Stimulated activated CD8-positive, alpha-beta memory T cell treated with anti-CD3 and anti-CD28 coated beads, Interleukin-7, amount 100 ng/mL, for 48 hours (primary cell): ENCODE measurements at places on chromosomes 5 and 9.

GRCh38 chr5:94992325-94992724 is 292.6 kb downstream of the MCTP1 start:
- no peak for DNase-seq

GRCh38 chr9:127954831-127955293 is 17.2 kb upstream of the DPM2 start:
- no peak for DNase-seq

GRCh38 chr5:79588696-79589095 is 23.5 kb upstream of the TENT2 start:
- DNase-seq: no peak

- no peak for DNase-seq
Measured at GRCh38 chr9:33868440-33868973, 51.5 kb downstream of the UBE2R2 start.

- no peak for DNase-seq
Measured at GRCh38 chr9:105114964-105115728, 129.3 kb upstream of the SLC44A1 start.

DNA sequence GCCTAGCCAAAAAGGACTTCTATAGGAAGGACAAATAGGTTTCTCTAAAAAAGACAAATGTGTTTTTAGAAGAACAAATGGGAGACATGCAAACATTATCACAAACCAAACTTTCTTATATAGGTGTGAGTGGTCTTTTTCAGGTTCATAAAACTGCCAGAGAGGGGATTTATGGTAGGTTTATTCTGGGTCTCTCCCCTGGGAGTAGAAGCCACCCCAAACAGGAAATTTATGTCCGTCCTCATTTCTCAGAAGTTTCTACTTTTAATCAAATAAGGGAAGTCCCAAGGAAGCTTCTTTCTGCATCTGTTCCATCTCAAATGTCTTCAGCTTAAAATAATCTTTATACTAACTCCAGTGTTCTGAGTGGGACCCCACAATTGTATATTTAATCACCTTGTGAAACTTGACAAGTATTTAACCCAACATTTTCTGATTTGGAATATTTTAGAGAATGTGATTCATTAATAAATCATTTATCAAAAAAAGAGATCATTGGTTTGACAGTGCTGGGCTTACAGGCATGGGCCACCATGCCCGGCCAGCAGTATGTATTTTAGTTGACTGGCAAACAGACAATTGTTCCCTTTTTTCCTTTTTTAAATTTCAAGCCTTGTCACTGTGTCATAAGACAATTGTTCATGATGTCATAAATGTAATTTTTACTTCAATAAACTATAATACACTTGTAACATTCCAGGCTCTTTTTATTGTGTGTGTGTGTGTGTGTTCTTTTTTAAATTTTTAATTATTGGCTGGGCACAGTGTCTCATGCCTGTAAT is 44.6 kb upstream of the GLDC start:
- DNase-seq: no peak

- DNase-seq: no peak
Measured at GRCh38 chr9:130027533-130028365, 15.2 kb downstream of the FNBP1 start.

DNA sequence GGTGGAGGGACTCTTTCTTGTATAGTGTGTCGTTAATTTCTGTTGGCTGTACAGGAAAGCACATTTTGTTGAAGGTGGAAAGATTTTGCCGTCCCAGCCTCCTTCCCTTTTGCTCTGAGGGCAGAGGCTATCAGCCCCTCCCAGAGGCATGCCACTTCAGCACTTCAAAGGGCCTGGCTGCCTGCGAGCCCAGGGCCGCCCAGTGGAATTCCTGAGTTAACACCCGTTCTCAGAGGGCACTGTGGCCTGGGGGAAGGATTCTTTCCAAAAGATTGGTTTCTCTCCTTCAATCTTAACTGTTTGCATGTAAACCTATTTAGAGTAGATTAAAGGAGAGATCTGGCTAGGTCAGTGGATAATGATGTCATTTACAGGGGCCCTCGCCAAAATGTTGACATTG is 238.6 kb downstream of the FANCC start:
- no peak for DNase-seq

GRCh38 chr9:124800306-124801259 is 23.6 kb downstream of the OLFML2A start:
- DNase-seq: no peak
